Activated CD8-positive, alpha-beta memory T cell treated with anti-CD3 and anti-CD28 coated beads, Interleukin-2, amount 10 ng/mL, durations not matched to agents 7 days and 5 days (primary cell): ENCODE measurements at places on chromosomes 6 and 20. TPM values are rescaled to one million over a fixed set of nuclear protein-coding genes. Genes with fewer than 3 reads are reported as not detected.

BMP2 gene
- total RNA-seq, result not detected

GRCh38 chr6:15044146-15044882 is 201.6 kb upstream of the JARID2 start:
- DNase-seq, result no peak

- DNase-seq, result no peak
Observed at GRCh38 chr20:2312876-2313275, 17.1 kb downstream of the TGM3 start.

DNA sequence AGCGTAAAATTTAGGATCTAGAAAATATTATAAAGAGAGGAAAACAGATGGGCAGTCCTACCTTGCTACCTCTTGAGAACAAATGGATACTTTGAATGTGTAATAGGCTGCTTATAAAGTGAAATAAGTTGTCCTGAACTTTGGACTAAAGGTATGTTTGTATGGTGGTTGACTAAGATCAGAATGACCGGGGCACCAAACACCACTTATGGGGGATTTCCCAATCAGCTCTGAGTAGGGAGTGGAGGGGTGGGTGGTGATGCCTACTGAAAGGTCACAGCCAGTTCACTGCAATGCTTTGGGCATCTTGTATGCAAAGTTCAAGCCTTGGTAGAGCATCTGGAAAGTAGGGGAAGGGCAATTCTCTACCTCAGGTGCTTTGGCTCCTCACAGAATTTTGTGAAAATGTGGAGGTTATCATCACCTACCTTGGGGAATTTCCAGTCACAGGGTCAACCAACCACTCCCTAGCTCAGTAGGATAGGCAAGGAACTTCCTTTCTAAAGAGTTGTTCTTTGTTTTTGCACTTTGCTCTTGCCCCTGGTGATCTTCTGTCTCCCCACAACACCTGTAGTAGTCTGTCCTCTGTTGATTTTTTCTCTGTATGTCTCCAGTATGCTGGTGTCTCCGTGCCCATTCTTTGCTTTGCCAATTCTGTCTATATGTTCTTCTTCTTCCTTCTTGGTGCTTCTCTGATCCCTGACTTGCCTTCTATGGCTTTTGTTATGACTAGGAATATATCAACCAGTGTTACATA is at the start of gene TRIM31:
TSS of gene TRIM31 (minus strand) at position 88 of the 757 bp plus-strand sequence. CDS start 285 bp downstream, outside the sequence.
- no peak for DNase-seq

FAM209A gene
- 1.4 TPM for total RNA-seq

TGIF2 gene
- 32.5 TPM for total RNA-seq

DOK5 gene
- total RNA-seq, result 4.4 TPM

KCNQ2 gene
- not detected for total RNA-seq

BMP5 gene
- total RNA-seq, result not detected

GRCh38 chr20:8974009-8974708 is 94.7 kb upstream of the PLCB4 start:
- no peak for DNase-seq

DNA sequence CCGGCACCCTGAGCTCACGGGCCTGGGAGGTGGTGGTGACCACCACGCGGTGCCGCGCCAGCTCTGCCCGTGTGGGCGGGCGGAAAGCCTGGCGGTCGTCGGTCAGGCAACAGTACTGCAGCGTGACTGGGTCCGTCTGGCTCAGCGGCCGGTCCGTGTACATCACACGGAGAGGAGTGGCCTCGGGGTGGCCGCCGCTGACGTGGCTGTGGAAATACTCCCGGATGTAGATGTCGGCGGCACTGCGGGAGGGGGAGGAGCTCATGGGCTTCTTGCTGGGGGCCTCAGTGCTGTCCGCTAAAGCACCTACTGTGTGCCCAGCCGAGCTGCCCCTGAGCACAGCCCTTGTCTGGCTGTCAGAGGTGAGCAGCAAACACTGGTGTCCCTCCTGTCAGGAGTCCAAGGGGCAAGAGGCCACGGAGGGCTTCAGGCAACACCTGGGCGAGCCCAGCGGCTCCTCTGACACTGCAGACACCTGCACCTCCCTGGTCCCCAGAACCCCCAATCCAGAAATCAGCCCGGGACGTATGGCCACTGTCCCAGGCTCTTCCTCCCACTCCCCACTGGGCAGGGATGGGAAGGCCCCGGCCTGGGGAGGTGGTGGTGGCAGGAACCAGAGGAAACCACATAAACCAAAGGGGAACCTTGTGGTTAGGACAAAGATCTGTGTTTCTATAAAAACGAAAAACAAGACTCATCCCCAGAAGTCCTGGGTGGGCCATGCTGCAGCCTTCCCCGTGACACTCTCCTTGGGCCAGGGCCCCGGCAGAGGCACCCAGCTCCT is 6.5 kb downstream of the HELZ2 start:
- DNase-seq, result peak; percentile 83

APMAP gene
- total RNA-seq, result 47.5 TPM

GRCh38 chr6:125114248-125114858 is 39.2 kb upstream of the TPD52L1 start:
- DNase-seq, result peak; percentile 49
